Type B pancreatic cell (in vitro differentiated cells): ENCODE measurements at places on chromosomes 3 and 15. TPM values are rescaled to one million over a fixed set of nuclear protein-coding genes. Genes with fewer than 3 reads are reported as not detected.

Gene CD96
- total RNA-seq = not detected in 2 replicates

Gene TERC
- 2.3 and 11.7 TPM in 2 replicates for total RNA-seq

DNA sequence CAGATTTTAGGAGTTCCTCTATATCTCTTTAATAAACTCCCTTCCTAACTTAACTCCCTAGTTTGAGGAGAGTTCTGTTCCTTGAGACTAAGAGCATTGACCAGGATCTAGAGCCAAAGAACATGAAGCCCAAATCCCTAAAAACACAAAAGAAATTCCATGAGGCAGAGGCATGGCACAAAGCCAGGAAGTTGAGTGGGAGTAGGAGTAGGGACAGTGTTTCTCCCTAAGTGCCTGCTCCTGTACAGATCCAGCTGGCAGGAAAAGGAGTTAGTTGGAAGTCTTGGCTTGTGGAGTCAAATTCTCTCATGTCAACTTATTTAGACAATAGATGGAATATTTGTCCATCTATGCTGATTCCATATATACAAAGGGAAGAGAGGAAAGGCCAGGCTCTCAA lies 11.4 kb downstream of the ACTC1 start:
- DNase-seq = no peak

Gene MYD88
- 31.1 and 55.6 TPM in 2 replicates for total RNA-seq

Gene ATP8B4
- 2.2 and 10.3 TPM in 2 replicates for total RNA-seq

DNA sequence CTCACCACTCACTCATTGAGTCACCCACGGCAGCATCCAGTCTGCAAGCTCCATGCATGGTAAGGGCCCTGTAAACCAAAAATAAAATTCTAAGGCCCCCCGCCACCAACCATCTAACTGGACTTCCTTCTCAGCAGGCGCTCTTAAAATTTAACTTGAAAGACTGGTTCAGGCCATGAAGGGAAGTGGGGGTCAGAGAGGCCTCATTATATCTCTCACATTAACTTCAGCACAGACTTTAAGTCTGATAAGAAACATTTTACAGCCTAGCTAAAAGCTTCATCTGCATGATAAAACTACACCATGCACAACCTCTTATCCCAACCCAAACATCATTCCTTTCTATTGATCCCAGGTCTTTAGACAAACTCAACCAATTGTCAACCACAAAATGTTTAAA lies 38.5 kb downstream of the FBLN2 start:
- DNase-seq = no peak

Gene PCSK6
- total RNA-seq = 5.4 and 6.5 TPM in 2 replicates

Gene FSTL1
- total RNA-seq = 183 and 383 TPM in 2 replicates
